T-cell (primary cell): ENCODE measurements at places on chromosomes 13 and 19. TPM values are rescaled to one million over a fixed set of nuclear protein-coding genes. Genes with fewer than 3 reads are reported as not detected.
A peak's percentile ranks its signal among the peaks of the same experiment; 100 is the strongest.

- DNase-seq, result peak; percentile 47
Measured at GRCh38 chr19:10654610-10655456, 687 bp downstream of the ILF3 start.

DNA sequence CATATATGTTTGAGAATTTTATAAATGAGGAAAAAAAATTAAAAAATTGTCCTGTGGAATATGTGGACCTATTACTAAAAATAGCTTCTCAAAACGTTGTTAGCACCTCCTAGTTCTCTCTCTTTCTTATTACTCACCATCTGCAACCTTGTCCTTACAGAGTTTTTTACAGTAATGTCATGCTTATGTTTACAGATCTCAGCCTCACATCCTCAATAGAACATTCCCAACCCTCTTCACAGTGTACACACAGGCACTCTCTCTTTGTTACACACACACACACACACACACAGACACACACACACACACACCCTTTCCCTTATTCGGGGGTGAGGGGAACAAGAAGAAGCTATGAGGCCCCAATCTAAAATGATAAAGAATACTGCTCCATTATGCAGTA, 197.7 kb downstream of the SLITRK6 start:
- DNase-seq, result no peak

DNA sequence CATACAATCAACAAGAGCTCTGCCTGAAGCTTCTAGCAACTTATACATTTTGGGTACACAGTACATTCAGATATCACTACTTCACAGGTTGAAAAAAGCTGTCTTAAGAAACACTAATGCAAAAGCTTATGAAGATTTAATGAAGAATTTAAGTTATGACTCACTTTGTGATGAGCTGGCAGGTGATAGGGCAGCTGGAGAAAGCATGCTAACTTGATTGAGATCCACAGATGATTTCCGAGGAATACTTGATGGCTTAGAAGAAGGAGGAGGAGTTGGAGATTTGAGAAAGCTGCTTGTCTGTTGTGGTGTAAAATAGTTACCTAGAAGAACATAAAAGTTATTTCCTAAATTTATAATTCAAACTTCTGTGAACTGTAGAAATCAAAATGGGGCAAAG, 23.3 kb downstream of the EXOSC8 start:
- no peak for DNase-seq

- no peak for DNase-seq
Measured at GRCh38 chr13:53847502-53847901, 818.9 kb downstream of the OLFM4 start.

DNA sequence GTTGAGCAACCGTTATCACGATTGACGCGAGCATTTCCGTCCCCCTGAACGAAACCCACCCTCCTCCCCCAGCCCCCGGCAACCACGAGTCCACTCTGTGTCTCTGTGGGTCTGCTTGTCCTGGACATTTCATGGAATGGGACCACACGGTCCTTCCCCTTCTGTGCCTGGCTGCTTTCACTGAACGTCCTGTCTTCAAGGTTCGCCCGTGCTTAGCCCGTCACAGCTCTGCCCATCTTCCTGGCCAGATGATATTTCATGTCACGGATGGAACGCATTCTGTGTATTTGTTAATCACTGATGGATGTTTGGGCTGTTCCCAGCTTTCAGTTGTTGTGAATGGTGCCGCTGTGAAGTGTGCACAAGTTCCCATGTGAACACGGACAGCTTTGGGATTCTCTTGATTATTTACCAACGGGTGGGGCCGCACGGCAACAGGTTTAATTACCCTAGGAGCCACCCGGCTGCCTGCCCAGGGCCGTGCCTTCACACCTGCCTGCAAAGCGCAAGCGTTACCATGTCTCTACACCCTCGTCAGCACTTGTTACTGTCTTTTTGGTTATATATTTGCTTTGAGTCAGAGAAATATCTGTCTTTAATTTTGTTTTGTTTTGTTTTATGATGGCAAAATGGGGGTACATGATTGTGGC, 42.5 kb downstream of the RASA3 start:
- no peak for DNase-seq

DNA sequence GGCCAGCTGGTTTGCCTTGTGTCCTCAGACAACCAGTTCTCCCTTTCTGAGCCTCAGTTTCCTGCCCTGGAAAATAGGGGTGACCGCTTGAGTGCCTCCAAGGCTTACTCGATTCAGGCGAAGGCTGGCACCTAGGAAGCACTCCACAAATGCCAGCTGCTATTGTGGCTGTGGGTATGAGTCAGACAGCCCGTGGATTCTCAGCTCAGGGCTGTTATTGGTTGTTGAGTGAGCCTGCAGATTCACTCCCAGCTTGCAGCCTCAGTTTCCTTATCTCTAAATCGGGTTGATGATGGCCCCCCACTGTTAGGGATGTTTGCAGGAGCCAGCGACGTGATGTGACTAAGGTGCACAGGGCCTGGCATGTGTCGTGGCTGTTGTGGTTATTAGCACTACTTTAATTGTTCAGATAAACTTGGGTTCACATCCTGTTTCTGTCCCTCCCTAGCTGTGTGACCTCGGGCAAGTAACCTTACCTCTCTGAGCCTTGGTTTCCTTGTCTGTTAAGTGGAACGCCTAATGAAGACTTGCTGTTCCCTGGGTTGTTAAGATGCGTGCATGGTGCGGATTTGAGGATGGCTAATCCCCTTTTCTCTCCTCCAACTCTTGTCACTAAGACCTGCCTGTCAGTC, 2.4 kb downstream of the MARK4 start:
- DNase-seq, result no peak

- no peak for DNase-seq
Measured at GRCh38 chr19:41960973-41961372, 1.9 kb upstream of the RABAC1 start.

- DNase-seq, result no peak
Measured at GRCh38 chr19:8233370-8233769, 24.2 kb downstream of the CERS4 start.

DNA sequence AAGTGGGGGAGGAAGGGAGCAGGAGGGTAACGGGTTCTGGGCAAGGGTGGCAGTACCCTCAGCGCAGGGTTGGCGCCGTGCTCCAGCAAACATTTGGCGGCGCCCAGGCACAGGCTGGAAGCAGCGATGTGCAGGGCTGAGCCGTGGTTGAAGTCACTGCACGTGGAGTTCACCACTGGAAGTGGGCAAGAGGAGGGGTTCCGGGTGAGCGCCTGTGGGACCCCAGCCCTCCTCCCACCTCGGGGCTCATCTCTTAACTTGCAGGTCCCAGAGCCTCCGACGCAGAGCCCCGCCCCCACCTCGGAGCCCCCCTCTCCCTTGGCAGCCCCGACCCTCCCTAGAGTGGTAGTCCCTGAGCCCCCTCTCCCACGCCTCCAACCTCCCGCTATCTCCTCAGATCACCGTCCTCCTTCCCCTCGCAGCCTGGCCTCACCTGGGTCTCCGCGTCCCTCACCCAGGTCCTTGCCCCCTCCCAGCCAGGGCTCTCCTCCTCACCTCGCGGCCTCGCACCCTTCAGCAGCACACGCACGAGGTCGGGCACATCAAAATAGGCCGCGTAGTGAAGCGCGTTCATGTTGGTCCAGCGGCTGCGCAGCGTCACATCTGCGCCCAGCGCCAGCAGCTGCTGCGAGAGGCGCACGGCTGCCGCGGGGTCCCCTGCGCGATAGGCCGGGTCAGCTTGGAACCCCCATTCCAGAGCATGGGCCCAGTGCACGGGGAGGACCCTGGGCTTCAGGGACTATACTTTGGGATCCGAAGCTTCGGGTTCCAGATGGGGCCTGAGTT, 6.4 kb downstream of the CLIP3 start:
- no peak for DNase-seq

DNA sequence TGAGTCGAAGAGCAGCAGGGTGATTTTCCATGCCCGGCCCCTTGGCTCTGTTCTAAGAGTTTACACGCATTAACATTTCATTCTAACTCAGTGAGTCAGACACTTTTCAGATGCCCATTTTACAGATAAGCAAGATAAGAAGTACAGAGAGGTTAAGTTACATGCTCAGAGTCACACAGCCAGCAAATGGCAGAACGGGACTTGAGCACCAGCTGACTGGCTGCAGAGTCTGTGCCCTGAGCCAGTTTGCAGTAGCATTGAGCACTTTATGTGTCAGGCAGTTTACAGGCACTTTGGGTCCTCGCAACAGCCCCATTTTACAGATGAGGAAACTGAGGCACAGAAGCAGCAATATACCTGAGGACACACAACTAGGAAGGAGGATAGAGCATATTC, 19.0 kb downstream of the CCDC8 start:
- DNase-seq, result no peak

DNA sequence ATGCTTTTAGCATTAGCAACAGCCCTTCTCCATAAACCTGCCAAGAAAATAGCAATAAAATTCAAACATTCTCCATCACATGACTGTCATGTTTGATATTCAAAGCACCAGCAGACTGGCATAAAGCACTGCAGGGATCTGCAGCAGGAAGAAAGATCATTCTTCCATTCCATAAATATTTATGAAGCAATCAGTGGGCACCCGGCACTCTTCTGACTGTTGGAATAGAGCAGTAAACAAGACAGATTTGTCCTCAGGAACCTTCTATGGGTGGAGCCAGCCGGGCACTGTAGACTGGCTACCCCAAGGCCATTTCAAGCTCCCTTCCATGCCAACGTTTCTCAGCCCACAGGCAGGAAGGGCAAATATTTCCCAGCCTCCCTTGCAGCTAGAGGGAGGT, 25.5 kb downstream of the PLA2G4C start:
- no peak for DNase-seq

DNA sequence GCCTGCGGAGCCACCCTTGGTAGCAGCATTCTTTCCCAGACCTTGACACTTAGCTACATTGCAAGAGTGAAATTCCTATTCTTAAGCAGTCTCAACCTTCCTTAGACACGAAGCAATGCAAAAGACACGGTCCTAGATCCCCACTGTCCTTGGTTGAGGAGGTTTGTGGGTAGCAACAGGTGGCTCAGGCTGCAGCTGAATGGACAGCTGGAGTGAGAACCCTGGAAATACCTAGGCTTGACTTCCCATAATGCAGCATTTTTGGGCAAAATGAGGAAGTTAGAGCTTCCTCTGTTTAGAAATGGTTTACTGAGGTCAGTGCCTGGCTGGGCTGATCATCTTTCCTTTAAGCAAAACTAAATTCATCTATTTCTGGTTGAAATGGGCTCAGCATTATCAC, 296.6 kb downstream of the RFC3 start:
- no peak for DNase-seq

- no peak for DNase-seq
Measured at GRCh38 chr19:6229216-6229913, 50.4 kb downstream of the MLLT1 start.

DNA sequence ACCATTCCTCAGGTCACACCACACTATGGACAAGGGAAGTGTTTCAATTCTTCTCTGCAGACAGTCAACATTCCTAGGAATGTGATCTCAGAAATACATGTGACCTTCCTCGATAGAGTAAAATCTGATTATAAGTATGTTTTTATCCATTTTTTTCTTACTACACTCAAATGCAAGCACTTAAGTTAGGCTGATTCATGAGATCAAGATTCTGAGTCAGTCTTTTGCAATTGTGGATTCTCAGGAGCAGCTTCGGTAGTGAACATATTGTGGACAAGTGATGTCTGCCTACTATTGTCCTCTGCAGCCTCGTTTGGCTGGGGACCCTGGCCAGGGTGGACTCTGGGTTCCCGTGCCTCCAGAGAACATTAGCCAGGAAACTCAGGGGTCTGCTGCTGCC, 3.2 kb downstream of the SERPINE3 start:
- DNase-seq, result no peak

GRCh38 chr13:111562716-111563115, 242.3 kb downstream of the TEX29 start:
- no peak for DNase-seq

DNA sequence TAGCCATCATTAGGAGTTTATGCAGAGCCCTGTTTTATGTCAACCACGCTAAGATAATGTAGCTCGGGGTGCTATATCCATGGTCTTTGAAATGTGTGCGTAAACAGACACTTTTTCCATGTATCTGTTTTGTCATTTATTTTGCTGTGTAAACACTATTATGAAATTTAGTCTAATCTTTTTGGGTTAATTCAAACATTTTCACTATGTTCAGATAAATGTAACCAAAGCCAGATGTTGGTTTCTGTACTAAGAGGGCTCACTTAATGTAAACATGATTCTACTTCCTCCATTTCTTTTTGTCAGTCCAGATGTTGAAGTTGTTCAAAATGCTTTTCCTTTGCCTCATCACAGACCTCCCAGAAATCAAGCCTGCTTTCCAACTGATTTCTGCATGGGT, 499.5 kb upstream of the GPC6 start:
- DNase-seq, result no peak

- no peak for DNase-seq
Measured at GRCh38 chr13:80164462-80164861, 176.5 kb downstream of the SPRY2 start.

DNA sequence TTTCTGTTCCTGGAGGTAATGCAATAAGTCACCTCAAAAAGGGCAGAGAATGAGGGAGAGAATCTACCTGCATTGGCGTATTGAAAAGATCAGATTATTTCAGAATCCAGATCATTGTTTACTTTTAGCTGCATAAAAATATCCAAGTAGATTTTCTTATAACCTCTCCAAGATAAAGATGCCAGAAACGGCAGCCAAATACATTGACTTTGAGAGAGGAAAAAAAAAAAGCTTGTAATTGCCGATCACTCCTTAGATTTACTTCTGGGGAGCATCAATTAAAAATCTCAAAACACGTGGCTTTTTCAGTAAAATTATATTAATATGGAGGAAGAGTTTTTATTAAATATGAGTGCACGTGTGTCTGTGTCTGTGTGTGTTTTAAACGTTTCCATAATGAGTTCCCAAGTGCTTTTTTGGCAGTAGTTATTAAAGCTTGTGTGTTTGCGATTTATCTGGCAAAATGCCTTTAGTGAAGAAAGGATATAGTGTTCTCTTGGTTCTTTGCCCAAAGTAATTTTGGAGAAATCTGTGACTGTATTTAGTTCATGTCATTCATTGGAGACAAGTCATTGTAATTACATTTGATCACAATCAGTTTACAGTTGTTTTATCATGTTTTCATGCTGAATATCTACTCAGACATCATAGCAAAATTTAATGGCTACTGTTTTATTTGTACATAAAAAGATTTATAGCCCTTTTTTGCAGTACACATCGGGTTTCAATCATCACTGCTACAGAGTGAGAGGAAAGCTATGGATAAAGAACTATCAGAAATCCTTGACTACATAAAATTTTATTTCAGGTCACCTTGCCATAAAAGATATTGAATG, 176.1 kb downstream of the TM9SF2 start:
- no peak for DNase-seq

Gene SIGLEC6
- total RNA-seq, result 0.79 TPM

Gene UBE2L5
- not detected for total RNA-seq

Gene ZNF700
- total RNA-seq, result 19.7 TPM

Gene URAD
- total RNA-seq, result not detected

Gene CYP2A13
- total RNA-seq, result not detected

Gene EXOC3L2
- total RNA-seq, result not detected

Gene S1PR2
- total RNA-seq, result 10.1 TPM

Gene ZNF112
- total RNA-seq, result not detected
